ENCODE measurements at places on chromosomes 3 and 15. TPM values are rescaled to one million over a fixed set of nuclear protein-coding genes. Genes with fewer than 3 reads are reported as not detected.

Gene BSN
- total RNA-seq, result under 0.01 TPM

Gene SLC35G2
- total RNA-seq, result 25.2 TPM

Gene CAPN7
- 21.1 TPM for total RNA-seq

Gene TBL1XR1
- total RNA-seq, result 121 TPM

Gene KBTBD13
- not detected for total RNA-seq

Gene GOLGA6D
- total RNA-seq, result not detected

Gene CIB2
- 2.2 TPM for total RNA-seq

Gene PROK2
- total RNA-seq, result not detected

Gene ZMYND10
- total RNA-seq, result 0.25 TPM

Gene KLHL40
- not detected for total RNA-seq

Gene MYRIP
- total RNA-seq, result 9.2 TPM

Gene SYNPR
- not detected for total RNA-seq

Gene B2M
- total RNA-seq, result 2,154 TPM

Gene P2RY13
- total RNA-seq, result not detected

Gene ATP8B4
- 2.0 TPM for total RNA-seq

Gene GOLGA6B
- not detected for total RNA-seq

Gene RETNLB
- not detected for total RNA-seq

Gene SATB1
- 3.3 TPM for total RNA-seq

Gene SYNM
- 105 TPM for total RNA-seq

Gene CHRD
- 0.63 TPM for total RNA-seq

Data from dermis microvascular lymphatic vessel endothelial cell (primary cell).